ENCODE measurements at places on chromosomes 6 and 20. TPM values are rescaled to one million over a fixed set of nuclear protein-coding genes. Genes with fewer than 3 reads are reported as not detected.

GOPC gene
- total RNA-seq, result 22.0 TPM

- H3K27me3 ChIP-seq, result no peaks in the 10 kb centered on the region
- no peak overlapping the region for H3K27ac ChIP-seq
- H3K36me3 ChIP-seq, result no peaks in the 10 kb centered on the region
- no peaks in the 10 kb centered on the region for H3K4me1 ChIP-seq
These were observed 110.5 kb downstream of the HAO1 start for GRCh38 chr20:7829776-7830175.

CGAS gene
- 48.3 TPM for total RNA-seq

DNA sequence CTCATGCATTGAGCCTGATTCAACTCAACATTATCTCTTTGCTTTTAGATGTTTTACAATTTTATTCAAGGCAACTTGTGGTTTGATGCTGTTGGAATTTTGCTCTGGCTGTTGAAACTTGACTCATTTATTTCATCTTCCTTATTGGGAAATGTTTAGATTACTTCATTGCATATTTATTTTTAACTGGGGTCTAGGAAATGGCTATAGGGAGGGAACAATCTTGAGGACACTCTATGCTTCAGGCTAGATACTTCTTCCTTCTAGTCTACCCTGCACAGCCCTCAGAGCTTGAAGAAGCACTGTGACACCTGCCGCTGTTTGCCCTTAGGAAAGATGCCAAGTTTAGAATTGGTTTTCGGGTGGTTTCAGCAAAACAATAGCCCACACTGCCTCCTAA, 183.4 kb downstream of the ADGRG6 start:
- H3K27ac ChIP-seq, result no peak overlapping the region
- no peak overlapping the region for H3K4me3 ChIP-seq
- DNase-seq, result no peak

ID4 gene
- total RNA-seq, result not detected
